ENCODE measurements at places on chromosomes 13 and 19.

DNA sequence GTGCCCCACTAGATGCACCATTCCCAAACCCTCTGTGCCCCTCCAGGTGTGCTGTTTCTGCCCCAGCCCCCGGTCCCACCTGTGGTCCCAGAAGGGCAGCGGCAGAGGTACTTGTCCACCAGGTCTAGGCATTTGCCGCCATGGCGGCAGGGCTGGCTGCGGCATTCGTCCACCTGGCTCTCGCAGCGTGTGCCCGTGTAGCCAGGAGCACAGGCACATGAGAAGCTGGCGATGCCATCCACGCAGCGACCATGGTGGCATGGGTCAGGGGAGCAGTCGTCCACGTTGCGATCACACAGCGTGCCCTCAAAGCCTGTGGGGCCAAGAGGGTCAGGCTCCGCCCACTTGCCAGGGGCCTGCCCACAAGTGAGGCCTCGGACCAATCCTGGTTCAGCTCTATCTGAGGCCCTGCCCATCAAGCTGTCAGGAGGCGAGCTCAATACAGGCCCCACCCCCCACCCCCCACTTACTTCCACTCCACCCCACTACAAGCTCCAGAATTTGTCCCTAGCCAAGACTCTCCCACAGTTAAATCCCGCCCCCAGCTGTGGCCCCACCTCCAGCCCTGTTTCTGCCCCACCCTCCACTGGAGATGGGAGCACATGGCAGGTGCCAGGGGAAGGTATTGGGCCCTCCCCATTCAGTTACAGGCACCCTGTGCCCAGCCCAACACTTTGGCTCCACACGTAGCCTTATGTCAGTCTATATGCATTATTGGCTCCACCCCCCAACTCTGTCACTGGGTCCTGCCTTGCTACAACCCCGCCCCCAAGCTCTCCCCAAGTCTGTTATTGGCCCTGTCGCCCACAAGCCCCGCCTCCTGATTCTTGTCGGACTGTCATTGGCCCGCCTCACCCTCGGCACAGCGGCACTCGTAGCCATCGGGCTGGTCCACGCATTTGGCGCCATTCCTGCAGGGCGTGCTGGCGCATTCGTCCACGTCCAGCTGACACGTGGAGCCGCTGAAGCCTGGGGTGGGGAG, 13.5 kb downstream of the NOTCH3 start:
- peak; percentile 26 for DNase-seq

GRCh38 chr19:29211562-29212355, 1.2 kb downstream of the UQCRFS1 start:
- peak; percentile 11 for DNase-seq

DNA sequence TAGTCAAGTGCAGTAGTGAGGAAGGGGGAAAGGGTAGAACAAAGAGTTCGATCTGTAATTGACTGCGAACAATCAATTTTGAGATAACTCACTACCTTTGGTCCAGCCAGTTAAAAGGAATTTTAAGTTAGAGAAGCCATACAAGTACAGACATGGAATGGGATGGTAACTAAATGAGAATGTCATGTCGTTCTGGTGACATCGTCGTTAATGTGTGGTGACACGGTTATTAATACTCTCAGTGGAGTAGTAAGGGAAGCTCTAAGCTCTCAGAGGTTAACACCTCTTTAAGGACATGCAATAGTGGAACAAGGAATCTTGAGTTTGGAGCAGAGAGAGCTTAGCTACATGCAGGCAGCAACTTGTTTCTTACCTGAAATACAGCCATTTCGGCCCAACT, 154.9 kb upstream of the KLF12 start:
- DNase-seq = peak; percentile 6

GRCh38 chr19:48512504-48513288, 1.1 kb upstream of the LMTK3 start:
- no peak for DNase-seq

DNA sequence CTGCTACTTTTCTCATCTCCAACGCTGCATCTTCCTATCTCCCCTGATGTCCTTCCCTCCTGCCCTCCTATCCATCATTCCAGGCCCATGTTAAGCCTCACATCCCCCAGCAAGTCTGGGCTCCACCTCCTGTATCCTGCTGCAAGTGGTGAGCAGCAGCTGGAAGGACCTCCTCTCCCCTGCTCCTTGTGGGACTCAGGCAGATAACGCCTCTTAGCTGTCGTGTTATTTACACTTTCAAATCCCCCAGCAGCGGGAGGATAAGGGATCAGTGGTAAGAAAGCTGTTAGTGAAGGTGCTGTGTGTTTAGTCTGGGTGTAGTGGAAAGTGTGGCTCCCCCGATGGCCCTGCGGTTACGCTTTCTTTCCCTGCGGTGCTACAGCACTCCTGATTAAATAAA, 211.9 kb downstream of the ZNF536 start:
- DNase-seq = no peak

GRCh38 chr13:110015253-110015652, 228.9 kb upstream of the IRS2 start:
- DNase-seq = peak; percentile 84

GRCh38 chr13:46010148-46010547, 42.4 kb downstream of the ZC3H13 start:
- no peak for DNase-seq
